ENCODE measurements at places on chromosomes 13 and 19. TPM values are rescaled to one million over a fixed set of nuclear protein-coding genes. Genes with fewer than 3 reads are reported as not detected.

Gene ZNF414
- 15.9 TPM for total RNA-seq

Gene AMH
- 0.46 TPM for total RNA-seq

Gene SIGLEC10
- total RNA-seq: 13.5 TPM

Gene CYP2A6
- total RNA-seq: not detected

Gene LYL1
- total RNA-seq: 9.8 TPM

Gene POSTN
- total RNA-seq: 110 TPM

Gene IRGC
- total RNA-seq: not detected

Gene FBXO27
- total RNA-seq: 10.0 TPM

Gene TMTC4
- 8.2 TPM for total RNA-seq

Gene UCHL3
- total RNA-seq: 39.9 TPM

Gene ACP4
- not detected for total RNA-seq

Gene ZNF506
- 19.6 TPM for total RNA-seq

Gene LPAR6
- total RNA-seq: 40.1 TPM

Gene POLR2I
- total RNA-seq: 43.9 TPM

Gene KCNK6
- total RNA-seq: 14.5 TPM

Gene SPART
- total RNA-seq: 77.4 TPM

Gene S1PR4
- 3.1 TPM for total RNA-seq

Gene GRK1
- total RNA-seq: not detected

Gene MEDAG
- total RNA-seq: 172 TPM

Gene ICAM1
- total RNA-seq: 21.0 TPM

Gene PEAK3
- 2.0 TPM for total RNA-seq

Gene ZNF813
- 2.9 TPM for total RNA-seq

Gene PSG2
- not detected for total RNA-seq

Gene ZNF611
- total RNA-seq: 17.1 TPM

Gene VSTM2B
- total RNA-seq: not detected

Gene IFNL1
- total RNA-seq: not detected

Gene CYP2A7
- not detected for total RNA-seq

Gene PBX4
- total RNA-seq: 0.29 TPM

Gene ZNF135
- total RNA-seq: 4.1 TPM

Gene OR7D2
- total RNA-seq: not detected

Gene TNFSF11
- not detected for total RNA-seq

Gene GPC6
- 35.9 TPM for total RNA-seq

Gene SYNGR4
- not detected for total RNA-seq

Gene F10
- total RNA-seq: 48.4 TPM

Gene ZNF792
- total RNA-seq: 4.9 TPM

Gene CEACAM3
- total RNA-seq: 0.93 TPM

Gene ZNF543
- total RNA-seq: 6.8 TPM

Gene CLEC17A
- not detected for total RNA-seq

Gene DEDD2
- 12.2 TPM for total RNA-seq

Gene PINLYP
- total RNA-seq: 9.1 TPM

Gene GPR4
- total RNA-seq: 11.1 TPM

Gene ZNF112
- 5.2 TPM for total RNA-seq

Gene C13orf46
- 1.2 TPM for total RNA-seq

Gene ZNF225
- total RNA-seq: 3.5 TPM

Gene CD209
- 13.4 TPM for total RNA-seq

Gene VSTM1
- not detected for total RNA-seq

Gene EDDM13
- total RNA-seq: not detected

Gene MTUS2
- 0.69 TPM for total RNA-seq

Gene ETV2
- total RNA-seq: 0.74 TPM

Gene ZNF570
- total RNA-seq: 6.8 TPM

All from posterior vena cava (tissue), 2 donors.